ENCODE measurements at places on chromosomes 16 and 17. TPM values are rescaled to one million over a fixed set of nuclear protein-coding genes. Genes with fewer than 3 reads are reported as not detected.
A peak's percentile ranks its signal among the peaks of the same experiment; 100 is the strongest.

Gene CNTD1
- total RNA-seq, result not detected

Gene KIF1C
- total RNA-seq, result 79.0 TPM

Gene C17orf107
- total RNA-seq, result 1.3 TPM

Gene KRT27
- not detected for total RNA-seq

Gene USP6
- total RNA-seq, result not detected

Gene PROCA1
- 5.0 TPM for total RNA-seq

Gene RNF222
- not detected for total RNA-seq

Gene KRT39
- not detected for total RNA-seq

Gene VTN
- 2.0 TPM for total RNA-seq

Gene PMP22
- 3,019 TPM for total RNA-seq

Gene NTHL1
- 31.0 TPM for total RNA-seq

GRCh38 chr17:42997390-42997983 lies 732 bp upstream of the RPL27 start:
- no peak overlapping the region for H3K4me3 ChIP-seq
- no peak for DNase-seq
- H3K27ac ChIP-seq, result peak overlapping the region; percentile 67
- H3K27me3 ChIP-seq, result no peaks in the 10 kb centered on the region

DNA sequence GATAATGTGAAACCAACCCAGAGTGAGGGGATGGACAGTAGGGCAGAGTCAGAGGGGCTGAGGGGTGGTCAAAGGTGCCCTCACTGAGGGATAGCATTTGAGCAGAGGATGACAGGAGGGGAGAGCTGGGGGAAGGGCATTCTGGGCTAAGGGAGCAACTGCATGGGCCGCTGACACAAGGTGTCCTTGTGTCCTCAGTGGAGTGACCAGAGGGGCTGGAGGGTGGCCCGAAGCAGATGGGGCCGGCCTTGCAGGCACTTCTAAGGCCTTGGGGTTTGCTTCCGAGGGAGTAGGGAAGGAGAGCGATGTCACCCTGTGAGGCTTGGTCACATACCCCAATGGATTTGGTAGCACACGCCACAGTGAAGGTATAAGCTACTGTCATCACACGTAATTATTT lies 10.0 kb downstream of the NUBP1 start:
- no peaks in the 10 kb centered on the region for H3K36me3 ChIP-seq
- H3K27ac ChIP-seq, result no peak overlapping the region
- no peaks in the 10 kb centered on the region for H3K4me1 ChIP-seq
- H3K4me3 ChIP-seq, result no peak overlapping the region
- no peaks in the 10 kb centered on the region for H3K27me3 ChIP-seq

DNA sequence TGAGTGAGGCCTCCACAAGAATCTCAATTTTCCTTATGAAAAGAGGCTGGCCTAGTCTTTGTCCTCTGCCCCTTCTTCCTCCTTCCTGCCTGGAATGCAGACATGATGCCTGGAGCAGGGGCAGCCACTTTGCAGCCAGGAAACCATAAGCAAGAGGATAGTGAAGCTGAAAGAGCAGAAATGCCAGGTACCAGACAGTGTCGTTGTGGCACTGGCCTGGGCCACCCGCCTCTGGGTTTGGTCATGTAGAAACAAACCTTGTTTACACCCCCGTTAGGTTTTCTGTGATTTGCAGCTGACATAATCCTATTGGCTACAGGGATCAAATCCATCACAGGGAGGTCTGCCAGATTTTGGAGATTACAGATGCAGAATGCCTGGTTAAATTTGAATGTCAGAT lies 16.5 kb downstream of the CBFA2T3 start:
- no peak overlapping the region for H3K27ac ChIP-seq
- no peak overlapping the region for H3K4me3 ChIP-seq
- peaks cover 7% of the 10 kb centered on the region for H3K4me1 ChIP-seq
- H3K36me3 ChIP-seq, result no peaks in the 10 kb centered on the region
- no peaks in the 10 kb centered on the region for H3K27me3 ChIP-seq

GRCh38 chr17:10875984-10876555 lies 38.2 kb upstream of the PIRT start:
- DNase-seq, result no peak
- H3K4me3 ChIP-seq, result no peak overlapping the region
- no peak overlapping the region for H3K27ac ChIP-seq
- H3K4me1 ChIP-seq, result no peaks in the 10 kb centered on the region

DNA sequence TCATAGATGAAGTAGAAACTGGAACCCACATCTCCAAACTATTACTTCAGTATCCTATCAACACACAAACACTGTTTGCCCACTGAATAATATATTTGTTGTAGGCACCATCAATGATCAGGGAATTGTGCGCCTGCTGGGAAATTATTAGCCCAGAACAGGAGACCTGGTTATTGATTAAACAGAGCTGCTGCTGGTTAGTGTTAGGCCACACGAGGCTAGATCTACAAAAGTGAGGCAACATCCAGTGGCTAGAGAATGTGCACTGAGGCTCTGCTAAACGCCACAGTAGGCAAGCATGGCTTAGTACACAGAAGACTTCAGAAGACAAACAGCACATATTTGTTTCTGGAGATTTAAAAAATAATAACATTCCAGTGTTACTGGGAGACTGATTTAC lies 11.0 kb downstream of the ABHD15 start:
- H3K4me1 ChIP-seq, result no peaks in the 10 kb centered on the region
- no peaks in the 10 kb centered on the region for H3K27me3 ChIP-seq
- H3K4me3 ChIP-seq, result no peak overlapping the region
- H3K36me3 ChIP-seq, result peaks cover 19% of the 10 kb centered on the region

DNA sequence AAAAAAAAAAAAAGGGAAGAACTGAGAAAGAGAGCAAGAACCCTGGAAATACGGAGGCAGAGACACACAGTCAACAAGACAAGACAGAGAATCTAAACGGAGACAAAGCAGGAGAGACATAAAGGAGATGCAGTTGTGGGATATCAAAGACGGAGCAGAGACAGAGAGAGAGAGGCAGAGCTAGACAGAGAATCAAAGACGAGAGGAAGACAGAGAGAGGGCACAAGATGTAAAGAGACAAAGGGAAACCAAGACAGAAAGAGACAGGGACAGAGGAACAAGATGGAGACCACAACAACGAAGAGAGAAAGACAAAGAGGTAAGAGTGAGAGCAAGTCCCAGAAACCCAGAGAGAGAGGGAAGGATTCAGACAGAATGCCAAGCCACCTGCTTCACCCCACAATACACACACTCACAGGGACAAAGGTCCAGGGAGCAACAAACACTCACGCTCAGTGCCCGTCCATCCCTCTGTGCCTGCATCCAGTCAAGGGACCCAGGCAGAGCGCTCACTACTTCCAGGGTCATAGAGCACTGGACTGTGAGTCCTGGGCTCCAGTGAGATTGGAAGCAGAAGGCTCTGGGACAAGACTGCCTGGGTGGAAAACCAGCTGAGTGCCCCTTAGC lies 88.9 kb downstream of the C16orf78 start:
- no peak overlapping the region for H3K27ac ChIP-seq
- DNase-seq, result no peak
- H3K4me1 ChIP-seq, result no peaks in the 10 kb centered on the region
- peaks cover 27% of the 10 kb centered on the region for H3K27me3 ChIP-seq
- no peaks in the 10 kb centered on the region for H3K36me3 ChIP-seq

- no peak for DNase-seq
- H3K4me1 ChIP-seq, result peaks cover 14% of the 10 kb centered on the region
- H3K4me3 ChIP-seq, result no peak overlapping the region
- peaks cover 30% of the 10 kb centered on the region for H3K27me3 ChIP-seq
- no peaks in the 10 kb centered on the region for H3K36me3 ChIP-seq
Observed at GRCh38 chr16:88380619-88381018, 2.1 kb upstream of the ZNF469 start.

- H3K4me1 ChIP-seq, result no peaks in the 10 kb centered on the region
- no peak overlapping the region for H3K4me3 ChIP-seq
- no peaks in the 10 kb centered on the region for H3K36me3 ChIP-seq
- DNase-seq, result no peak
- no peak overlapping the region for H3K27ac ChIP-seq
Observed at GRCh38 chr17:37774504-37774903, 29.6 kb upstream of the HNF1B start.

GRCh38 chr16:82149536-82149935 lies 20.5 kb downstream of the MPHOSPH6 start:
- no peak overlapping the region for H3K27ac ChIP-seq
- H3K27me3 ChIP-seq, result no peaks in the 10 kb centered on the region

- H3K4me3 ChIP-seq, result no peak overlapping the region
- DNase-seq, result peak; percentile 54
- no peaks in the 10 kb centered on the region for H3K4me1 ChIP-seq
- H3K36me3 ChIP-seq, result no peaks in the 10 kb centered on the region
- no peaks in the 10 kb centered on the region for H3K27me3 ChIP-seq
- H3K27ac ChIP-seq, result no peak overlapping the region
Observed at GRCh38 chr17:1055751-1056645, 59.1 kb downstream of the TIMM22 start.

DNA sequence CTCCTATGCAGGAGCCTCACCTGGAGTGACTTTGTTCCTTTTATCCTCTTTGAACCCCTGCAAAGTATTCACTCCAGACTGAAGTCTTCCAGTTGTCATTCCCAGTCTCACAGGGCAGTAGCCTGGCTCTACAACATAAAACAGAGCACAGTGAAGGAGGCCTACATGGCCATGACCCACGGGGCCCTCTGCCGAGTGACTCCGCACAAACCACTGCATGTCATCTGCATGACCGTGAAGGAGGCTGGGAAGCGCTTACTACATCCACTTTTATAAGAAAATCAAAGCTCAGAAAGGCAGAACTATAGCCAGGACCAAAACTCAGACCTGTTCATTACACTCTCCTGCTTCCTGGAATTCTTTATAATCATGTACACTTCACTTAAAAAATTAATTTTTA lies 42.5 kb downstream of the BRD7 start:
- H3K27ac ChIP-seq, result no peak overlapping the region
- H3K36me3 ChIP-seq, result no peaks in the 10 kb centered on the region
- no peak for DNase-seq
- H3K4me1 ChIP-seq, result no peaks in the 10 kb centered on the region

GRCh38 chr17:38435795-38436194 lies 7.5 kb downstream of the ARHGAP23 start:
- no peak overlapping the region for H3K4me3 ChIP-seq
- peaks cover 44% of the 10 kb centered on the region for H3K4me1 ChIP-seq
- no peaks in the 10 kb centered on the region for H3K36me3 ChIP-seq
- H3K27me3 ChIP-seq, result no peaks in the 10 kb centered on the region
- DNase-seq, result no peak

- no peaks in the 10 kb centered on the region for H3K36me3 ChIP-seq
- no peak overlapping the region for H3K4me3 ChIP-seq
- no peaks in the 10 kb centered on the region for H3K4me1 ChIP-seq
- H3K27me3 ChIP-seq, result no peaks in the 10 kb centered on the region
Observed at GRCh38 chr16:49604602-49605001, 231.0 kb downstream of the C16orf78 start.

DNA sequence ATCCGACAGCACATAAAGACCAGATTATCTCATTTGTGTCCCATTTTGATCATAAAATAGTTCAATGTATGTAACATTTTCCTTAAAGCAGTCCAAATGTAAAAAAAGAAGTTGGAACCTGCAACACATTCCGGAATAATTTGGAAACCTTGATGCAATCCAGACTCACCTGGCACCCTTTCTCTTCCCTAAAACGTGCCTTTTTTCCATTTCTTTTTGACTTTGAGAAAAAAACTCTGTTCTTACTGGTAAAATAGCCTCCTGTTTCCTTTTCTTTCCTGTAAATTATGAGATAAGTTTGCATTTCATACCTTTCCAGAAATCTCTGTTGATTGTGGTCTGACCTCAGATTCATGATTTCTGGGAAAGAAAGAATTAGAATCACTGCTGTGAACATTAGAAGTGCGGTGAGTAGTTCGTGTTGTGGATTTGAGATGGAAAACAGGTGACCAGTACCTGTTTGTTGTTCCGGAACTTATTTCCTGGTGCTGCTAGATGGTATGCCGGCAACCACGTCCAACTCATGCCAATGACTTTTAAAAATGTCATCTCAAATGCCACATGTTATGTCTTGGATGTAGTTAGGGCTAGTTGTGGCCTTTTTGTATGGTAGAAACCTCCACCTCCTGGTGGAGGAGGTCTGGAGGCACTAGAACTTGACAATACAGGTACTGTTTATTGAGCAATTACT lies 108.1 kb downstream of the SOCS1 start:
- H3K27me3 ChIP-seq, result no peaks in the 10 kb centered on the region
- no peak overlapping the region for H3K4me3 ChIP-seq
- no peak for DNase-seq
- no peaks in the 10 kb centered on the region for H3K4me1 ChIP-seq
- no peaks in the 10 kb centered on the region for H3K36me3 ChIP-seq

- no peaks in the 10 kb centered on the region for H3K36me3 ChIP-seq
- no peaks in the 10 kb centered on the region for H3K4me1 ChIP-seq
- H3K4me3 ChIP-seq, result no peak overlapping the region
- no peaks in the 10 kb centered on the region for H3K27me3 ChIP-seq
- no peak for DNase-seq
Observed at GRCh38 chr17:10600571-10600970, 51.1 kb upstream of the MYH2 start.

DNA sequence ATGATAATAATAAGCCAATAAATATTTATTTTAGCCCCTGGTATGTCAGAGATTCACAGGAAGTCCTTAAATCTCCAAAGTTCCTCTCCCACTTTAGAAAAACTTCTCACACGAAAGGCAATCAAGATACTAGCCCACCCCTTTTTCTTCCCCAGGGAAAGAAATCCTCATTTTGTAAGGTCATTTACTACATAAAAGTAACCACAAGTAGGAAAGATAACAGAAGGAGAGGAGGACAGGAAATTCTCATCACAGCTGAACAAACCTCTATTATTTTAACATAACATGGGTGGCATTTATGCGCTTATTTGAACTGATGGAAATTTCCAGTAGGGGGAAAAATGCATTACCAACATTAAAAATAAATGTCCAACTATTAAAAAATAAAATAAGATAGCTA lies 3.4 kb downstream of the FAM222B start:
- peaks cover 3% of the 10 kb centered on the region for H3K4me1 ChIP-seq
- H3K36me3 ChIP-seq, result no peaks in the 10 kb centered on the region
- no peak overlapping the region for H3K4me3 ChIP-seq
- no peaks in the 10 kb centered on the region for H3K27me3 ChIP-seq
- no peak for DNase-seq
- no peak overlapping the region for H3K27ac ChIP-seq

DNA sequence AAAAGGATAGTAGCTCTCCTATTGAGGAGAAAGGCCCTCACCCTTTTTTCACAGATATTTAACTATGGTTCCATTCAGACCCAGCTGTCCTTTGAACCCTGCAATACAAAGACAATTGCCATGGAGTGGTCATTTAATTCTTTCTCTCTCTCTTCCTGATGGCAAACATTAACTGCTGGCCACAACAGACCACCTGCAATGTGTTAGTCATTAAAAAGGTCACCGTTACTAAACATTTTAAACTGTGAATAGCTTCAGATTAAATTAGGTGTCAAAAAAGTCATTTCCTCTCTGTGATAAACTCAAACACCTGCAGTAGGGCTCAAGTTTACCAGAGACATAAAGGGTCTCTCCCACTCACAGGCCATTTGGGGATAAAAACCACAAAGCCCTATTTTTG lies 697.2 kb downstream of the TOX3 start:
- H3K4me3 ChIP-seq, result no peak overlapping the region
- no peak for DNase-seq
- H3K27ac ChIP-seq, result no peak overlapping the region
- no peaks in the 10 kb centered on the region for H3K27me3 ChIP-seq
- no peaks in the 10 kb centered on the region for H3K36me3 ChIP-seq
- H3K4me1 ChIP-seq, result no peaks in the 10 kb centered on the region

- no peaks in the 10 kb centered on the region for H3K36me3 ChIP-seq
- no peaks in the 10 kb centered on the region for H3K27me3 ChIP-seq
- no peak for DNase-seq
- H3K27ac ChIP-seq, result no peak overlapping the region
- peaks cover 28% of the 10 kb centered on the region for H3K4me1 ChIP-seq
- no peak overlapping the region for H3K4me3 ChIP-seq
Observed at GRCh38 chr16:46691726-46692125, 2.3 kb downstream of the ORC6 start.

GRCh38 chr16:81204798-81205680 lies 33.5 kb upstream of the BCO1 start:
- H3K27me3 ChIP-seq, result peaks cover 9% of the 10 kb centered on the region
- H3K27ac ChIP-seq, result no peak overlapping the region
- no peaks in the 10 kb centered on the region for H3K4me1 ChIP-seq
- H3K36me3 ChIP-seq, result no peaks in the 10 kb centered on the region
- H3K4me3 ChIP-seq, result no peak overlapping the region
- no peak for DNase-seq

All from tibial nerve (tissue), 4 donors.